Globus pallidus (tissue), 1 donor: ENCODE measurements at places on chromosomes 13 and 19.

DNA sequence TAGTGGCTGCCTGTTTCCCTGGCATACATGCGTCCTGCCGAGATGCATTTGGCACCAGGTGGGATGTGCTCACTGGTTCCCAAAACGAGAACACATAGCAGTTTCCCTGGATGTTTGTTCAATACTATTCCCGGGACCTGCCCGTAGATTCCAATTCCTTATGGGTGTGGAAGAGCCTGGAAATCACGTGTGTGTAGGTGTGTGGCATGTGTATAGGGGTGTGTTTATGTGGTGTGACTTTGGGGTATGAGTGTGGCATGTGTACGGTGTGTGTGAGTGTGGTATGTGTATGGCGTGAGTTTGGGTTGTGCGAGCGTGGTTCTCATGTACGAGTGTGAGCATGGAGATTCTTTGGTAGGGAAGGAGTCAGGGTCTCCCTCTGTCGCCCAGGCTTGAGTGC is 2.9 kb upstream of the F7 start:
- no peak for DNase-seq

DNA sequence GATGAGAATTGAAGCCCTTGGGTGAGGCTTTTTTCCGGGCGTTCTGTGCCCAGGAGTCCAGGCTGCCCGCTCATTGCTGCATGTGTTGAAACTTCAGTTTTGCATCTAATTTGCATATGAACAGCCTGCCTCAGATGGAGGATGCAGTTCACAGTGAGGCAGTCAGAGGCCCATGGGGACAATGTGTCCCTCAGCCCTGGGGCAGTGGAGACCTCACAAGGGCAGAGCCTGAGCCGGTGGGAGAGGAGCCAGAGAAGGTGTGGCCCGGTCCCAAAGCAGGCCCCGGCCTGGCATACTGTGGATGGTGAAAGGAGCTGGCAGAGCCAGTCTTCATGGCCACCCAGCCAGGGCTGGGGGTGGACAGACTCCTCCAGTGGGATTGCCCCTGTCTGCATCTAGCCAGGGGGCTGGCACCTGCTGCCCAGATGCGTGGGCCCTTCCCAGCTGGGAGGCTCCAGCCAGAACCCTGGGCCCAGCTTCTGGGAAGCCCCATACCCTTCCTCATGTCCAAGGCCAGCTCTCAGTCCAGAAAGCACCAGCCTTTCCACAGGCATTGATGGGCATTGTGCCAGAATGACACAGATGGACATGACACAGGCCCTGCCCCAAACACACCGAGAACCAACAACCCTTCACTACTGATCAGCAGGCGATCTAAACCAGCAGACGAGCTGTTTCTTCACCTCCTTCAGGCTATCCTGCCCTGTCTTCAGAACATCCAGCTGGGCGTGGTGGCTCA is 32.9 kb upstream of the KCTD15 start:
- DNase-seq, result peak; percentile 25

DNA sequence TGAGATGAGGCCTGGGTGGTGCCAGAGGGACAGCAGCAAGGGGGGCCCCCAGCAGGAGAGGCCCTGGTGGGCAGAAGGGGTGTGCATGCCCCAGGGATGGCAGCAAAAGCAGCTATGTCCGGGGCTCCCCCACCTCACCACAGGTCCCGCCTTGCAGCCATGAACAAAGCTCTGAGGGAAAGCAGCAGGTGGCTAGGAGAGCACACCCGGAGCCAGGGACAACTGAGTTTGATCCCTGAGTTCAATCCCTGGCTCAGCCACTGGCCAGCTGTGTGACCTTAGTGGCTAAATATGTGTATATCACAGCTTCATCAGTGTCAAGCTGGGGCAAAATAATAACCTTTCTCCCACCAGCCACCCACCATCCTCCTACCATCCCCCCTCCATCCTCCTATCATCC is 47.7 kb upstream of the KCTD15 start:
- DNase-seq, result no peak

DNA sequence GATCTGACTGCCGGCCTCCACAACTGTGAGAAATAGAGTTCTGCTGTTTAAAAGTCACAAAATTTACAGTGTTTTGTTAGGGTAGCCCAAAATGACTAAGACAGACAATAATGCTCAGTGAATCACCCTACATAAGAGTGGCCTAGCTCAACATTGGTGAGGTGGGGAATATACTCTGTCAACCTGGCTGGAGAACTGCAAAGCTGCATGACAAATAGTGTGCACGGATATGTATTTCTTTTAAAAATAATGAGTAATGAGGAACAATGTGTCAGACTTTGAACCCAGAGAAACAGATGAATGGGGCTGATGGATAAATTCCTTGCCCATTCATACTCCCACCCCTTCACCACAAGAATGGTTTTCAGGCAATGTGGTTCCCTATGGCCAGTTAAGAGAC is 372.4 kb downstream of the SUCLA2 start:
- no peak for DNase-seq
